ENCODE measurements at places on chromosomes 5 and 9.

GRCh38 chr9:79526149-79526672 lies 45.6 kb upstream of the TLE4 start:
- DNase-seq = no peak

DNA sequence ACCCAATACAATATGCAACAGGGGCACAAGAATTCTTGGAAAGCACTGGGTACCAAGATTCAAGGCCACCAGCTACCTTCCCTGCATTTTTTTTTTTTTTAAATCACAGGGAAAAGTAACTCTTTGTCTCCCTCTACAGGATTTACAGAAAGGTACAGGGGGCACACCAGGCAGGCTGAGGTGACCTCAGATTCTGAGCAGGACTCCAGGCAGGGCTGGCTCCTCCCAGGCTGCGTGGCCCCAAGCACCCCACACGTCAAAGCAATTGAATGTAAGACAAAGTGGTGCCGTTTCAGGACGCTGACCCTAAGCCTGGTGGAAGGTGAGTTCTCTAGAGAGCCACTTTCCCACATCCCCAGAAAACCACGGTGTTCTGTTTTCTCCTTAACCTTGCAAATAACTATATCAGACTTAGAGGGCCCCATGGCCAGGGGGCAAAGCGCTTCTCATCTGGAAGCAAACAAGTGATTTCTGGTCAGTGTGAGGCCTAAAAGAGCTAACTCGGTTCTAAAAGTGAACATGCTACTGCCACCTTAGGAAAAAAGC lies 222.6 kb downstream of the ROR2 start:
- DNase-seq = no peak

- DNase-seq = no peak
Measured at GRCh38 chr5:132747616-132748440, 602 bp downstream of the CCNI2 start.

DNA sequence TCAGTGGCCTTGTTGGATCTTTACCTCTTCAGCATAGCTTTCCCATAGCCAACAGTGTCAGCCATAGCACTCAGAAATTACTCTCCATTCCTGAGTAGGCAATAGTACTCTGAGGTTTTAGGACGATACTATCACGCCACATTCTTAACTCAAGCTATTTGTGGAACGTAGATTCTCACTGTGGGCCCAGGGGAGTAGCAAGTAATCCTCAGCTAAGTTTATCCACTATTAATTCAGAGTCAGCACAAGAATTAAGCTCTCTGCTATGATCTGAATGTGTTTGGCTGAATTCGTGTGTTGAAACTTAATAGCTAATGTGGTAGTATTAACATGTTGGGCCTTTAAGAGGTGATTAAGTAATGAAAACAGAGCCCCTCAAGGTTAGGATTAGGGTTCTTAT lies 858.8 kb upstream of the NUDT12 start:
- no peak for DNase-seq

DNA sequence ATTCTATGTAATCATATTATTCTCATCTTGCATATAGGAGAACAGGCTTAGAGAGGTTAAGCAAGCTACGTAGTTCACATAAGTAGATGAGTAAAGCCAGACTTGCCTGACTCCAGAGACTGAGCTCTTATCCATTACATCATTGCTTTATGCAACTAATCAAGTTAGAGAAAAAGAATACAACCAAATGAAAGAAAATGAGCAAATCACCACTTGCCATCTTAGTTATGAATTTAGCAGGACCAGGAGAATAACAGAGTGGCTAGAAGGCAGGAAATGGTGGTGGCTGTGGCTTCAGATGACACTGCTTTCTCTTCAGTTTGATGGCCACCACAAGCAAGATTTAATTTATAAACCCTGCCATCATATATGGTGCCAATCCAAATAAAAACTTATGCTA lies 26.6 kb downstream of the POC5 start:
- no peak for DNase-seq

GRCh38 chr9:83166372-83166771 lies 103.4 kb upstream of the RASEF start:
- no peak for DNase-seq

DNA sequence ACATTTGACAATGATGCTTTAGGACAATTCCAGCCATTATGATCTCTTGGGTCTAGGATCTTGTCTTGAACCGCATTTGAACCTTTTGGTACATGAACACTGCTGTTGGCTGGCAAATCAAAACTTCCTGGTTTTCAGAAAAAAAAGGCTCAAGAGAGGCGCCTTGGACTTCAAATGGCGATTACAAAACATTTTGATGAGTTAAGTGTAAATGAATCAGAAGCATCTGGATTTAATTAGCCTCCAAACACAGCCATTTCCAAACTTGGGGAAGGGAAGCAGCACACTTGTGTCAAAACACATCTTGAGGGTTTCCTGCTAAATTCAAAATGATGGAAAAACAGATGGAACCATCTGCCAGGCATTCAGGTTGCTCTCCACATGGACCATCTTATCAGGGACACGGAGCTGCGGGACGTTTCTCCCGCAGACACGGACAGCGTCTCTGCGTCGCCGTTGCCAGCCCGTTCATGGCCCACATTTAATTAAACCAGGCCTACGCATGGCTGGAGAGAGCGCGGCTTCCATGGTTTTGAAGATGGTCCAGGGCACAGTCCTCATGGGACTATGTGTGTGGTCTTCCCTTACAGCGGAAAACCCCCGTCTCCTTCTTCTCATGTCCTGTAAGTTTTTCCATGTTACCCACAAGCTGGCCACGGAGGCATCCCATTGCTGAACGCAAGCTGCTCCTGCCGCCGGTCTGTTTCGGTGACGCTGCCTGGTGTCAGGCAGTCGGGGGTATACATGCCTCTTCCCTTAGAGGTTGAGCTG lies 55.8 kb upstream of the PTCH1 start:
- DNase-seq = no peak

GRCh38 chr9:79661886-79662536 lies 90.2 kb downstream of the TLE4 start:
- no peak for DNase-seq

GRCh38 chr5:40291338-40291737 lies 388.4 kb upstream of the PTGER4 start:
- no peak for DNase-seq

- DNase-seq = no peak
Measured at GRCh38 chr5:116507941-116508655, 66.5 kb downstream of the SEMA6A start.

GRCh38 chr9:81519816-81520495 lies 169.4 kb downstream of the TLE1 start:
- no peak for DNase-seq

DNA sequence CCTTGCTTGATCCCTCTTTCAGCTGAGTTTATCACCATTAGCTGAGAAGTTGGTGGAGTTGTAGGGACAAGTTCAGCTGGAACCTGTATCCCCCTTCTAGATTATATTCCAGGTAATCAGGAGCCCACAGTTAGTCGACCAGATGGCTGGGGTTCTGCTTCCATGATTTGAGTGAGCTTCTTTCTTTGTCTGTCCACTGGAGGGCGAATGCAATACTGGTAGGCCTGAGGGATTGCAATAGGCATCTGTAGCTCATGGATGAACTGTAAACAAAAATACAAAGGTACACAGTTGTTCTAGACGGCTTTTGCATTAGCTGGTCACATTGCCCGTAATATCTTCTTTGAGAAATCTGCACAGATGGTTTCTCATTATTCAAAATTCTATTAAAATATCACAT lies 88.9 kb downstream of the PCSK5 start:
- DNase-seq = no peak

DNA sequence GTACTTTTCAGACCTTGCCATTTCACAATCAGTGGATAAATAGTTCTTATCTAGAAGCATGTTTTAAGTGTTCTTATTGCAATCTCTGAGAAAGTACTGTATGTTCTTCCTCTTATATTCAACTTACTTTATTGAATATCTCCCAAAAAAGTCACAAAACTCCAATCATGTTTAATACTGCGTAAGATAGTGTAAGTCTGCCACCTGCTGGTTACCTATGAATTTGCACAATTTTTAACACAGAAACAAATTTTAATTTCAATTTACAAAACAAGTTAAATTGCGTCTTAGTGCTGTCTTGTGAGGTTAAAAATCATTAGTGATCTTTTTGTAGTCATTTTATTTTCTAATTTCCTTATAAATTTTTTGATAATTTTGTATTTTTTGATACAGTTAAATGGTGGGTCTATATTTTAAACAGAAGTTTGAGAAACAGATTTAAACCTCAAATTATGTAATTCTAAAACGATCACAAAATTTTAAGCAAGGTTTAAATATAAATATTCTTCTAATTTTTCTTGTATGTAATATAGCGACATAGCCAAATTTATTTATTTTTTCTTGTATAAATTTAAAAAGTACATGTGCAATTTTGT lies 115.8 kb downstream of the EMB start:
- peak; percentile 0 for DNase-seq

DNA sequence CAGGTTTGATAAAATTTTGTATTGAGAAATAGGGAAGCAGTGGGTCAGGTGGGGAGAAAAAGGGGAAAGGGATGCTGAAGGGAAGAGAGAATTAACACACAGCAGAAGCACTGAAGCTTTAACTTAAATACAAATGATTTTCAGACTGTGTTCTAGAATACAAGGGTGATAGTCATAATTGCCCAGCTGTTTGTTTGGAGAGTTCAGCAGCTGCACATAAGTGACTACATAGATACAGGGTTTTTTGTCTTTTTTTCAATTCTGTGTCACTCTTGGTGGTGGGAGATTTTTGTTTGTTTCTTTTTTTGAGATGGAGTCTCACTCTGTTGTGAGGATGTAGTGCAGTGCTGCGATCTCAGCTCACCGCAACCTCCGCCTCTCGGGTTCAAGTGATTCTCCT lies 590.4 kb upstream of the SEMA6A start:
- peak; percentile 74 for DNase-seq

- no peak for DNase-seq
Measured at GRCh38 chr5:135085936-135086725, 52.1 kb upstream of the PITX1 start.

DNA sequence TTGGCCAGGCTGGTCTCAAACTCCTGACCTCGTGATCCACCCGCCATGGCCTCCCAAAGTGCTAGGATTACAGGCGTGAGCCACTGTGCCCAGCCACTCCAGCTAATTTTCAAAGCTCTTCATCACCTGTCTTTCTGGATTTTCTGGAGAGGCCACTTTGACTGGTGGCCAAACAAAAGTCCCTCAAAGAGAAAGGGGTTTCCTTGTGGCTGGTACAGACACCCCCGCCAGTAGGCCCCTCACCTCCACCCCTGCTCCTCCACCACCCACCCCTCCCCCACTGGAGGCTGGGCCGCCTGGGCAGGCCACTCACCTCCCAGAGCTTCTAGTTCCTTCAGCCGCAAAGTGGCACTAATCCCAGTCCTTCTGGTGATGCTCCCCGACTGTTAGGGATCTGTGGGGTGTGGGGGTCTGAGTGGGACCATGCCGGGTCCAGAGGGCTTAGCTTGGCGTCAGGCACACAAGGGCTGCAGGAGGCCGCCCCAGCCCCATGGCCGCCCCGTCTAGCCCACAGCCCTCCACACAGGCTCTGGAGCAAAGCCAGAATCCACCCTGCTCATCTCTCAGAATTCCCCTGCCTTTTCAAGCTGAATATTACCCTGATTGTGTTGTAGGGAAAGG lies 182.0 kb upstream of the IER5L start:
- no peak for DNase-seq

- no peak for DNase-seq
Measured at GRCh38 chr9:98057138-98057799, 737 bp downstream of the NANS start.

DNA sequence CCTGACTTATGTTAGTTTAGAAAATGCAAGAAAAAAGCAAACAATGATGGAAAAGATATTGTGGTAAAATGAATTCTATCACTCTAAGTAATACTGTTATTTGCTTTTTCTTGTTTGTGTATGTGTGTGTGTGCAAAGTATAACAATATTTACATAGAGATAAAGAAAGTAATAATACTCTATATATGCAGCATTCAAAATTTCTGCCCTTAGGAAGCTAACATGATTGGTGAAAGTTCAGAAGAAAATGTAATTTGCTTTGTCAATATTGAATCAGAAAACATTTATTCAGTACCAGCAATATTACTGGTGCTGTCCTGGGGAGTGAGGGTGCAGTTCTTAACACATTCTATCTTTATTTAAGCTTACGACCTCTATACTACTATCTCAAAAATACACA lies 12.9 kb upstream of the PRDM9 start:
- DNase-seq = no peak

- no peak for DNase-seq
Measured at GRCh38 chr5:6759401-6759800, 46.2 kb downstream of the TENT4A start.

DNA sequence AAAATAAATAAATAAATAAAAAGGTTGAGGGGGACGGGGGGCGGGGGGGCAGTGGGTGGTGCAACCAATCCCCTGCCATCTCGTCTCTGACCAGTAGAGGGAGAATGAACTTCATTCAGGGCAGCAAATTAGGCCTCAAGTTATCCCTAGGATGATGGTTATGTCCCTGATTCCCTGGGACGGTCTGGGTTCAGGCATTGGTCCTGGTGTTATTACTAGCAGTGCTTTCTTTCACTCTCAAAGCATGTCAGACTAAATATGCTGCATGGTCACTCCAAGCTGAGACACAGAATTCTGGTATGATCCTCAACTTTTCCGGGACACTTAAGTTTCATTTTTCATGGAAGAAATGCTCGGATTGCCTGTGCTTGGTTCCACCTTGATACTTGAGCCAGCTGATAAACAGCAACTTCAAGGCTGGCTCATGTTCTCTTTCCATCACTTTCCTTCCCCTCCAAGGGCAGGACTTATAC lies 59.4 kb downstream of the DAP start:
- DNase-seq = peak; percentile 44

DNA sequence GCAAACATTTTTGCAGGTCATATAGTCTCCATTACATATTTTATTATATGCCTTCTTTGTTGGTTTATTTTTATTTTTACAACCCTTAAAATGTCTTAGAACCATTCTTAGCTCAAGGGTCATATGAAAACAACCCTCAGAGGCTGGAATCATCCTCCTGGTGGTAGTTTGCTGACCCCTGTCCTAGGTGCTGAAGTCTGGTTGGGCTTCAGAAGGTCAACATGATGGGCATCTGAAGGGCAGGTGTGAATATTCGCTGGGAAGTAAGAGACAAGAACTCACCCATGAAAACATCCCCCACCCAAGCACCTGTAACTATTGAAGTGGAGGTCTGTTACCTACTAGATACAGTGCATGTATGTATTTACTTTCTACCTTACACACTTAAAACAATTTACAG lies 75.4 kb downstream of the OSMR start:
- DNase-seq = no peak

GRCh38 chr5:59765446-59765845 lies 128.1 kb downstream of the PDE4D start:
- no peak for DNase-seq

DNA sequence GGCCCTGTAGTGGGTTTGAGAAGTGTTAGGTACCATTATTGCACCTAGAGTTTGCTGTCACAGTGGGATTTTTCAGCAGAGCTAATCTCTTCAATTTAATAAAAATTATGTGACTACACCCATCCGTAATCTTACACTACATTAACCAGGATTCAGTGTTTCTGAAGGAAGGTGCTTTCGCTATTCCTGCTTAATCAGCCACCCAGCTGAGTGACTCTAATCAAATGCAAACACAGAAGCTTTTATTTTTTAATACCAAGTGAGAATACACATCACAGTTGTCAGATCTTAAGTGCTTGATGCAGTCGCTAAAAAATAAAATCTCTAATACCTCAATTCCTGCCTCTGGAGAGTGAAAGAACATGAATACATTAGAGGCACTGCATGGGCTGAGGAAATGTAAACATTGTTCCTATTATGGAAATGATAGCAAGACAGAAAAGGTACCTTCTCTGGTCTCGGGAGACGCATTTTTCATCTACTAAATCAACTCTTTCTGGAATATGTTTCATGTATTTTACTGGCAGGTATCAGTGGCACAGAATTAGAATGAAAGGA lies 125.7 kb downstream of the SEMA6A start:
- DNase-seq = no peak

- DNase-seq = no peak
Measured at GRCh38 chr9:69065660-69066059, 30.1 kb downstream of the FXN start.

Data from globus pallidus (tissue), 1 donor.